ENCODE measurements at places on chromosomes 3 and 15. TPM values are rescaled to one million over a fixed set of nuclear protein-coding genes. Genes with fewer than 3 reads are reported as not detected.
A peak's percentile ranks its signal among the peaks of the same experiment; 100 is the strongest.

DNA sequence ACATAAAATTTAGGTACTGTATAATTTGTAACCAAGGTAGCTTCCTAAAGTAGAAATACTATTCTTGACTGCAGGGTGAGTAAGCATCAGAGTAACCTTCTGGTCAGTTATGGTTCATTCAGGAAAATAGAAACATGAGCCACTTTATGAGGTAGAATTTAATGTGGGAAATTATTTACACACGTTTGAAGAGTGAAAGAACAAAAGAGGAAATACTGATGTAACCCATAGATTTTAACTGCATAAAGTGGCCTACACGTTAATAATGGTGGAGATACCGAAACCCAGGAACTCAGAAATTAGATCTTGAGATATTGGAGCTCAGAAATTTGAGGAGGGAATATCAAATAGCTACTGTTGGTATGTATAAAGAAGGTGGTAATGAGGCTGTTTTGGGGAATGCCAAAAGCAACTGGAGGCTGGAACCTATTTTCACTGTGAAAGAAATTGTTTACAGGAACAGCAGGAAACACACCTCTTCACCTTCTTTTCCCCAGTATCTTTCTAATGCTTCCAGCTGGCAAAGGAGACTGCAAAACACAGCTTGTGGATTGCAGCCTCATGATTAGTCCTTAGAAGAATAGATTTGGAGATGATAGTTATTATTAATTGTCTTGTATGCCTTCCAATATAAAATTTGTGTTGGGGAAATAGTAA lies 216.1 kb downstream of the DOCK3 start:
- DNase-seq: peak; percentile 64

DNA sequence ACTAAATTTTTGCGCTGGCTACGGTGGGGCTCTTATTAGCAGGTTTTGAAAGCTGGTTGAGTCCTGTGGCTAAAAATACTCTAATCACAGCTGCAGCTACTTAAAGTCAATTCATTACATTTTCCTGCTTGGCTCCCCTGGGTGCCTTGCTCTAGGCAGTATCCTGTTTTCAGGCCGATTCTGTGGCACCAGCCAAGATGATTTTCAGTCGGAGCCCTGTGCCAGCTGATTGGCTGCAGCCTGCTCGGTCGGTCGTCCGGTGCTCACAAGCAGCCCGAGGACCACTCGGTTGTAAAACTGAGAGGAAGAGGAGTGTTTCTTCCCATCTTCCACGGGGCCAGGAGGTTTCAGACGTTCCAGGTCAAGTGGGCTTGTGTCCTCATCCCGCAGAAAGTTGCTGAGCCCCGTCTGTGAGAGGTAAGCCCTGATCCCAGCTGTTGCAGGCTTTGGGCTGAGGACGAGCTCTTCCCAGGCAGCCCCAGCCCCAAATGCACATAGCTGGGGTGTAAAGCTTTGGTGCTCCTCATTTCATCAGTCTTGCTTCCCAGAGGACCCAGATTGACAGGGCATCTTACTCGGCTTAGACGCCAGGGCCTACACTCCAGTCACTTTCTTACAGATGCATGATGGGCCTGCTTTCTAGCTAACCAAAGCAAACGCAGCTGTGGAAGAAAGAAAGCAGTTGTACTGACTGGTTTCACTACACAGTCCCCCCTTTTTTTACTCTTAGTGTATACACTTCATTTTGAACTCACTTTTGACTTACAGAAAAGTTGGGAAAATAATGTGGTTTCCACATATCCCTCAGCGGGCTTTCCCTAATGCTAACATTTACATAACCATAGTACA lies 15.9 kb downstream of the LYSMD4 start:
- peak; percentile 27 for DNase-seq

GRCh38 chr15:66905954-66906353 lies 159.4 kb upstream of the SMAD3 start:
- DNase-seq: peak; percentile 35

- DNase-seq: no peak
Observed at GRCh38 chr15:81168131-81168526, 28.6 kb upstream of the IL16 start.

GRCh38 chr3:123540285-123540684 lies 44.6 kb downstream of the HACD2 start:
- no peak for DNase-seq

DNA sequence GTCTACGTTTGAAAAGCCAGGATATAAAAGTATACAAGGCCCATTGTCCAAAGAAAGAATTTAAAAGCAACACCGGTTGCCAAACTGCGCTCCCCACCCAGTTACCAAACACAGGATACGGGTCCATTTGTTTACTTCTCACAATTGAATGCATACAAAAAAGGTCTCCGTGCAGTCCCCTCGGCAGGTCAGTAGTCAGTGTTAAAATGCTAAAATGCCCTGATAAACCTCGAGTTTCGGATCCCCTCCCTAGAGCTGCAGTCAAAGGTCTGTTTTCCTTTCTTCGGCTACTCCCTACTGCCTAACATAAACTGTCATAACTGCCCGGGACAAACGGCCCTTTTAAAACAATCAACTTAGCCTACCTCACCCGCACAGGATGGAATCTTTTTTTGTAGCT lies 534.6 kb downstream of the FOXP1 start:
- DNase-seq: no peak

- DNase-seq: no peak
Observed at GRCh38 chr3:71784201-71784913, 591 bp downstream of the PROK2 start.

DNA sequence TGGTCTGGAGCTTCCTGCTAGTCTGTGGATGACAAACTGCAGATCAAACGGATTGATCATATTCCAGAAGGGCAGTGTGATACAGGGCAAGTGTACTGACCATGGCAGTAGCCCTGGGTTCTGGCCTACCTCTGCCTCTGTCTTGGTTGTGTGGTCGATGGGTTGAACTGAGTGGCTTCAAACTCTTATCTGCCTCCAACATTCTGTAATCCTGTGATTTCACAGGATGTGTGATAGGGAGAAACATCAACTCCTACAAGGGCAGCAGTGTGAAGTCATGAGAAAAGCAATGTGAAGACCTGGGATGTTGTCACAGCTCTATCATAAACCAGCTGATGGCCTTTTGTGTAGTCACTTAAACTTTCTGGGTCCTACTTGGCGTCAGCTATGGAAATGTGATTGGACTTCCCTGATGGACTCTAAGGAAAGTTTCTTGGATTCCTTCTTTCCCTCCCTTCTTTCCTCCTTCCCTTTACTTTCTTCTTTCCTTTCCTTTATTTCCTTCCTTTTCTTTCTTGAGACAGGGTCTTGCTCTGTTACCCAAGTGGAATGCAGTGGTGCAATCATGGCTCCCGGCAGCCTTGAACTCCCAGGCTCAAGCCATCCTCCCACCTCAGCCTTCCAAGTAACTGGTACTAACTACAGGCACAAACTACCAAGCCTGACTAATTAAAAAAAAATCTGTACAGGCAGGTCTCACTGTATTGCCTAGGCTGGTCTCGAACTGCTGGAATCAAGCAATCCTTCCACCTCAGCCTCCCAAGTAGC lies 114.8 kb downstream of the BBX start:
- DNase-seq: no peak

- DNase-seq: no peak
Observed at GRCh38 chr3:164903820-164904451, 174.4 kb downstream of the SI start.

DNA sequence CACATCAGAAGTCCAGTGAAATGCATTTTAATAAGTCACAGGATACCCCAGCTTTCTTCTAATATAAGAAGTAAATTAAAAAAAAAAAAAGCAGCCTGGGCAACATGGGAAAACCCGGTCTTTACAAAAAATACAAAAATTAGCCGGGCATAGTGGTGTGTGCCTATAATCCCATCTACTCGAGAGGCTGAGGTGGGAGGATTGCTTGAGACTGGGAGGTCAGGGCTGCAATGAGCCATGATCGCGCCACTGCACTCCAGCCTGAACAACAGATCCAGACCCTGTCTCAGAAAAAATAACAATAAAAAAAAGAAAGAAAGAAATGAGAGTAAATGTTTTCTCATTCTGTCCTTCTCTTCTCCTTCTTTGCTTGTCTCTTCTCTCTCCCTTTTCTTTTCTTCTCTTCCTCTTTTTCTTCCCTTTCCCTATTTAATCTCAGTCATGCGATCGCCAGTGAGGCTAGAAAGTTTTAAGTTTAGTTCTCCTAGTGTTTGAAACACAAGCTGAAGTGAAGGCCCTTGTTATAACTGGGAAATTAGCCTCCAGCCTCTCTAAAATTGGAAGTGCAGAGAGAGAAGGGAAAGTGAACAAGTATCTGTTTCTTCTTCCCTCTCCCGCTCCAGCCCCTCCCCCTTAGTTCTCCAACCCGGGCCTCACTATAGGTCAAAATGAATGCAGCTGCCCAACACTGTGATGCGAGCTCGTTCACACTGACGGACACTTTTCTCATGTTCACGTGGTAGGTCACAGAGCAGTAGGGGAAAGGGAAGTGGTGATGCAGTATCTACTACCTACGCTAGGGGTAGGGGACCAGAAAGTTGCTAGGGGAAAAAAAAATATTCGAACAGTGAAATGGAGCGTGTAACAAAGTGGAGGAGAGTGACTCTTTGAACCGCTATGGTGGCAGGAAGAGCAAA lies 23.5 kb upstream of the TSC22D2 start:
- DNase-seq: peak; percentile 12

Gene KCNH8
- total RNA-seq: not detected

Gene TRIM71
- total RNA-seq: 24.6 TPM

Gene RLBP1
- total RNA-seq: 6.6 TPM

Gene ZNF860
- total RNA-seq: 8.1 TPM
